ENCODE measurements at places on chromosomes 7 and 10.

DNA sequence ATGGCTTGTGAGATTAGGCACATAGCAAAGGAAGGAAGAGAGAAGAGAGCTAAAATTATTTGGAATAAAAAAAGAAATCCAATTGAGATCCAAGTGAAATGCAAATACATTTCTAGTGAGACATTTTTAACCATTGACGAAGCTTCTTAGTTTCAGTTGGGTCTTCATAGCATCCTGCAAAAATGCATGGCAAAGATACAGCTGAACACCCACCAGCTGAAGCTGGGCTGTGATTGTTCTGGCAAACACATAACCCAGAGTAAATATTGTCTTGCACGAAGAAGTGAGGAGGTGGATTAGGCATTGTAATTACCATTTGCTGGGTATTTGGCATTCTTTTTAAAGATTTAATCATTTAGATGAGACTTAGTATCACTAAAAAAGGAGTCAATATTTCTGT, 409.4 kb downstream of the GRM8 start:
- DNase-seq: no peak

DNA sequence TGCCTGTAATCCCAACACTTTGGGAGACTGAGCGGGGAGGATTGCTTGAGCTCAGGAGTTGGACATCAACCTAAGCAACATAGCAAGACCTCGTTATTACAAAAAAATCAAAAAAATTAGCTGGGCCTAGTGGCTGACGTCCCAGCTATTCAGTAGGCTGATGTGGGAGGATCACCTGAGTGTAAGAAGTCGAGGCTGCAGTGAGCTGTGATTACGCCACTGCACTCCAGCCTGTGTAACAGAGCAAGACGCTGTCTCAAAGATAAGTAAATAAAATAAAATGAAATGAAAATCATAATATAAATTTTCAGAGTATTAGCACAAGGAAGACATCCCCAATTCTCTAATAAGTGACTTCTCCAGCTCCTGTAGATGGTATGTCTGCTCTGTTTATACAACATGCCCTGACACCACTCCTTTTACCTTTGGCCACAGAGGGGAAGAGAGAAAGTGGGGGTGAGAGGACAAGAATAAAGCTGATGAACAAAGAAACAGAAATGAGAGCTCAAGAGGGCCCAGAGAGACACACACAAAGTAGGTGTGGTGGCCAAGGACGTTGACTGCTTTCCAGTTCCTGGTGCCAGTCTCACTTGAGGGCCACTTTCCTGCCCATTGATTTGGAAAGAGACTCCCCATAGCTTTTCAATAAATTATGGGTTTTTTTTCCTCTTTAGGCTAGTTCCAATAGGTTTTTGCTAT, 62.9 kb downstream of the PTTG1IP2 start:
- no peak for DNase-seq

GRCh38 chr10:123778719-123779517, 112.7 kb downstream of the CPXM2 start:
- no peak for DNase-seq

- peak; percentile 25 for DNase-seq
Observed at GRCh38 chr7:33905389-33906032, at the start of gene BMPER. Gene BMPER (plus strand): TSS chr7:33905539. CDS start chr7:33905614, 75 bp downstream.

DNA sequence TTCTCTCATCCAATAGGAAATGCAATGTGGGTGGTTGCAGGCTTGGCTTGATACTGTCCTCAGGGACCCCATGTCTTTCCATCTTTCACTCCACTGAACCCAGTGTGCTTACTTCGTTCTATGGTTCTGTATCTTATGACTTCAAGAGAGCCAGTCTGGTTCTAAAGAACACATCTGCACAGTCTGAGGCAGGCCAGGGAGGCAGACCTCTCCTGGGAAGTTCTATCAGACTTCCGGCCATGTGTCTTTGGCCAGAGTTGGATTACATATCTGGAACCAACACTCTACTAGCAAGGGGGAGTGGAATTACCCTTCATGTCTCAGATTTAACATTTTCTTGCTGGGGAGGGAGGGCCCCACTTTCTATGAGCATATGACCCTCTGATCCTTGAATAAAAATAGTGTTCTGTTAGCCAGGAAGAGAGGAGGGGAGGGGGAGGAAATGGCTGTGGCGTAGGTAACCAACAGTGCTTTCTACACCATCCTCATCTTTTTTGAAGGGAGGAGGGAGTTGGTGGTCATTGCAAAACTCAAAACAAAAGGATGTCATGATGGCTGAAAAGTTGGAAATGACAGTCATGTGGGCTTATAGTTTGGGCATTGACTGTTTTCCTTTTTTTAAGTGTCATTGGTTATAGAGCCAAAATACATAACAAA, 370.2 kb downstream of the GATA3 start:
- DNase-seq: no peak

GRCh38 chr10:112369495-112370423, 4.2 kb upstream of the ACSL5 start:
- DNase-seq: no peak

- DNase-seq: no peak
Observed at GRCh38 chr7:41403291-41403690, 299.6 kb downstream of the INHBA start.

DNA sequence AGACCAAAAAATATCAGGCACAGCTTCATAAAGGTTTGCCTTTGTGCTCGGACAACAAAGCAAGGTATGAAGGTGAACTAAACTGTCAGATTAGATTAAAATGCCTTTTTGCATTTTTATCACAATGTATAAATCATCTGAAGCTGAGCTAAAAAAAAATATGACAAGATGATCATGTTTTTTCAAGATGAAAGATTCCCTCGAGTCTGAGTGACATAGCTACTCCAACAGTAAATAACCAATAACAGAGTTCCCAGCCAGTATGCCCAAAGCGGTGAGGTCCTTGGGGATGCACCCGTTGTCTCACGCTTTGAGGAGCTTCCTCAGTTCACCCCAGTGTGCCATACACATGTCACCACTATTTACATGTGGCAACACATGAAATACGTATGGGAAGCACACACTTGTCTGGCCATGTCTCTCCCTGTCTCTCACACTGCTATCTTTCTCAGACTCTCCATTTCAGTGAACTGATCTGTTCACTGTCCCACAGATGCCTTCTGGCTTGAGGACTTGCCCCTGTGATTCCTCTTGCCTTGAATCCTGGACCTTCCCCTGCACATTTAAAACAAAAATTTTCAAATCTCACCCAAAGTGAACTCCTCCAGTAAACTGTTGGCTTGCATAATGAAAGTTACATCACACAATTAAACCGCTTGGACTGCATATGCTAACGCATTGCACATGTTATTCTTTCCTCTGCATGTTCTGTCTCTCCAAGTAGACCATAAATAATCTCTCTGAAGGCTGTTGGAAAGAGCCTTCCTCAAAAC, 2.6 kb upstream of the PIK3CG start:
- DNase-seq: no peak

- DNase-seq: no peak
Observed at GRCh38 chr10:98312822-98313221, 44.8 kb upstream of the LOXL4 start.

Measured in mucosa of gallbladder (tissue), 1 donor.